ENCODE measurements at places on chromosomes 5 and 9.

- DNase-seq, result no peak
These were observed 19.1 kb upstream of the AK3 start for GRCh38 chr9:4760122-4760521.

DNA sequence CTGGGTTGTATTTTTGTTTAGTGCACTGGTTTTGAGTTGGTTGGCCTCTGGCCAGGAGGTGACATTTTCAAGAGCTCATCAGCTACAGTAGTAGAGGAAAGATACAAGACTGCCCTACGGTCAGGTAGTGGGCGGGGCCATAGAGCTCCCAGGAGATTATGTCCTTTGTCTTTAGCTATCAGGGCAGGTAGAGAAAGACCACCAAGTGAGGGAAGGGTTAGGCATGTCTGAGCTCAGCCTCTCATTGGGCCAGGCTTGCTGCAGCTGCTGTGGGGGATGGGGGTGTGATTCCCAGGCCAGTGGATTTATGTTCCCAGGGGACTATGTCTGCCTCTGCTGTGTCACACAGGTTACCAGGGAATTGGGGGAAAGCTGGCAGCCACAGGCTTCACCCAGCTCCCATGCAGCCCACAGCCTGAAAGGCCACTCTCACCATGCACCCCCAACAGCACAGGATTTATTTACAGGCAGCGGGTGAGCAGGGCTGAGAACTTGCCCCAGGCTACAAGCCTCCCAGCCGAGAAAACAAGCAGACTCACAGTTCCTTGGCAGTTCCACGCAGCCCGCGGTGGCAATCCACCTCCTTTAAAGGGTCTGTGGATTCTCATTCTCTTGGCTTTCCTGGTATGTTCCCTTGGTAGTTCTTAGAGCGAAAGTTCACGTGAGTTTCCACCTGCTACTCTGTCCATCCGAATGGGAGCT is 37.5 kb upstream of the BOD1 start:
- DNase-seq, result no peak

- DNase-seq, result no peak
These were observed 132.0 kb upstream of the RAI14 start for GRCh38 chr5:34524123-34524522.

DNA sequence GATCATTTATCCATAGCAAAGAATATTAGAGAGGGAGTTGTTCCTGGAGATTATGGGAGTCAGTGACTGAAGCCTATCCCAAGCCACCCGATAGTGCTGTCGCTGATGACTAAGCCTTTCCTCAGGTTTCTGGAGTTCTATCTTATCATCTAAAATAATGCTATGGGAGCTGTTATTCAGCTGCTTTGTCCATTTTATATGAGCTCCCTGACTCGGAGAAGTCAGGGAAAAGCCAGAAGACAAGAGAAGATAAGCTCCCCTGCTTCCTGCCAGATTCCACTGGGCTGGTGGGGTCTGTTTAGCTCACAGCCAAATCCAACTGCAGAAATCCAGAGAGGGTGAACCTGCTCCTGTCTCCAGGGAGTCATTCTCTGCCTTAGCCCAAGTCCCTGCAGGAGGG is 148.2 kb downstream of the DROSHA start:
- no peak for DNase-seq

DNA sequence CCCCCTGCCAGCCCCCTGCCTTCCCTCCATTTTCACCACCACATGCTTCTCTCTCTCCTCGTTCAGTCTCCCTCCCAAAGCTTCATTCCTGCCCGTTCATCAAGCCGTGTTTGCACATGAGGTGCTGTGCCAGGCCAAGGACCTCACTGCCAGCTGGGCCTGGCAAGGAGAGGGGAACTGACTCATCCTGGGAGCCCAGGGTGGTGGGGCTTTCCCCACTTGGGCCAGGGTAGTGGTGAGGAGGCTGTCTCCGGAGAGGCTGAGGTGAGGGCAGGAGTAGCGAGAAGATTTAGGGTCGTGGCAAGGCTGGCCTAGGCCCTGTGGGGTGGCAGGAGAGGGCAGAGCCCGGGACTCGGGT is 30.4 kb upstream of the NOTCH1 start:
- no peak for DNase-seq

DNA sequence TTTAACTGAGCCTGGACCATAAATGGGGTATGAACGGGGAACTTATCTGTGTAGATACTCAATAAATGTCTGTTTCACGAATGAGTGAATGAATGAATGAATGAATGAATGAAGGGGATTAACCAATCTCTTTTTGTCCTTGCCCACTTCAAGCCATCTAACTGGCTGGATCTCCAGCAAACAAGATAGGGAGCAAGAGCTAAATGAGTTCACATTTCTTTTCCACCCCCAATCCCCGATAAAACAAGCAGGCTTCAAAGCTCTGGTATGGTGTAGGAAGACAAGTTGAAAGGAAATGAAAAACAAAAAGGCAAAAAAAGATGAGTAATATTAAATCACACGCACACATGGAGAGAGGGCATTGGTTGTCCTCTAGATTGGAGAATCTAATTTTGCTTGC is 84.0 kb downstream of the CMYA5 start:
- no peak for DNase-seq

DNA sequence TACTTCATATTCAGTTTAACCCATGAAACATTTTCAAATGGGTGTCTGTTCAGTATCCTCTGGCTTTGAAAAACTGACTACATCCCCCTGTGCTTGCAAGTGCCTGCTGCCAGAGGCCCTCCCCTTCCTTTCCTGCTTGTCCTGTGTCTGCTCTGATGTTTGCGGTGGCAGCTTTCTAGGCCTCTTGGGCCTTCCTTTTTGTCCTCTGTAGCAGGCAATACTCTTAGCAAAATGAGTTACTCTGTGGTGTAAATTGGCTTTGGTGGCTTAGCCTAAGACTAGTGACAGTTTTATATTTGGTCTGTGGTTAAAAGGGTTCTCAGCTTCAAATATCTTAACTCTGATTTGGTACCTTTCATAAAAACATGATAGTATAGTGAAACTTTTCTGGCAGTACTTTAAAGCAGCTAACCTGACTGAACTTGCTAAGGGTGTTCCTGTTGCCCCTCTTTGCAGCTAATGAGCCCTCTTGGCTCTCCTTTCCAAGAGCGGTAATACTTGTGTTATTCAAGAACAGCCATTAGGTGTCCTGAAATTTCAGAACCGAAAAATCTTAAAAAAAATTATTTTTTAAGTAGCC is 76.6 kb downstream of the GOLM1 start:
- no peak for DNase-seq

DNA sequence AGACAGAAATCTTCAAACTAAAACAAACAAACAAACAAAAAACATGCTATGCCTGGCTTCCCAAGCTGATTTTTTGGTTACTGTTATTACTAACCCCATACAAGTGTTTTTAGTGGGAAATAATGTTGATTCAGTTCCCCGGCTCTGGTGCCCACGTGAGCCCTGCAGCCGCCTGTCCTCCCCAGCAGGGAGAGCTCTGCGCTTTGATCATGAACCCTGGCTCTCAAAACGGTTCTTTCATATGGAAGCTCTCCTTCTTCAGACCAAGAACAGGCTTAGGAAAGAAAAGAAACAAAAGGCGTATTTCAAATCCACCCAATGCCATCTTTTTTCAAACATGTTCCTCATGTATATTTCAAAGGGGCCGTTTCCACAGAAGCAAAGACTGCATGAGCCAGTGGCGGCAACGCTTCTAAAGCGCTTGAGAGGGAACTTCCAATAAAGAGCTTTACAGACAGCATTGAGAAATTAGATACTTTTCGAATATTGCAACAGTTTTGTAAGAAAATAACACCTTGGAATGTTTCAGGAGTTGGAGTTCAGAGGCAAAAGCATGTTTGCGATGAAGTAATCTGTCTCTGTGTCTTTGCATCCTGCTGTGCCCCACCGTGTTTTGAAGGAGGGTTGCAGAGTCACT is 74.8 kb downstream of the ICE1 start:
- peak; percentile 62 for DNase-seq

- no peak for DNase-seq
These were observed 471.1 kb upstream of the WWC1 start for GRCh38 chr5:167820101-167820990.

DNA sequence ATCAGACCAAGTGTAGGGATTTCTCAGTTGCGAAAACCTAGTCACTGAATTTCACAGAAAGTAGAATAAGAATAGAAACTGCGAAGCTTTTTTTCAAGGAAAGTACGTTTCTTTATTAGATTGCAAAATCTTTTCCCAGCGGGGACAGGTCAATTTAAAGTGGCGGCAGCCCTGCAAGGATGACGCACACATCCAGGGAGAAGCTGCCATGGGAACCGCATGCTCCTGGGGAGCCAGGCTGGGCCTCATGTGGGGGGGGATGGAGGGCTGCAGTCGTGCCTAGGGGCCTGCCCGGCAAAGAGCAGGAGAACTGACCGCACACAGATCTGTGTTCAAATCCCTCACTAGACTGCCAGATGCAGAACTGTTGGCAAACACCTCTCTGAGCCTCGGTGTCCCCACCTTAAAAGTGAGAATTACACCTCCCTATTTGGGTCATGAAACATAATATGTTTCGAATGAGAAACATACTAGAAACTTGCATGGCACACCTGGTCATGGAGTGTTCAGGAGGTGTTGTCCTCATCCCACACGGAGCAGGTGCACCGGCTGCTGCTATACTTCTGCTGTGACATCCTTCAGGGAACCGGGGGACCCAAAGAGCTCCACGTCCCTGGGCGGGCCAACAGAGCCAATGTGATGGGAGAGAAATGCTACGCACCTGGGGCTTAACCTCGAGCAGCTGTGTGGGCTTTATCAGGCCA is 127.8 kb upstream of the PHYKPL start:
- DNase-seq, result no peak

DNA sequence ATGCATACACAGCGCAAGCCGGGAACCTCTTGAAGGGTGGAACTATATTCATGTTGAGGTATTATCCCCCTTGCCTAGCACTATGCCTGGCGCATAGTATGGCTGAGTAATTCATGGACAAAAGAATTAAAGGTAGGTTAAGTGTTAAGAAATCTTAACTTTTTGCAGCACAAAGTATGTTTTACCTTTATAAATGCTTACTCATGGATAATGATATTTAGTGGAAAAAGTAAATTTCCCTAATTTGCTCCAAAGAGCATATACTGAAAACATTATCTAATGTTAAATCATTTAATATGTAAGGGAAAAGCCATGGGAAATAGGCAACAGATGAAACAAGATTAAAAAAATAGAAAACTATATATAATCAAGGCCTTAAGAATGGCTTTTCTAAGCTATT is 296.2 kb downstream of the PJA2 start:
- DNase-seq, result no peak

- DNase-seq, result no peak
These were observed 168.8 kb downstream of the GABBR2 start for GRCh38 chr9:98539954-98540353.

- DNase-seq, result no peak
These were observed 112.7 kb upstream of the TAS2R1 start for GRCh38 chr5:9742848-9743247.

GRCh38 chr5:57817001-57817453 is 334.4 kb upstream of the ACTBL2 start:
- DNase-seq, result no peak

GRCh38 chr5:67215519-67216471 is 19.2 kb upstream of the CD180 start:
- no peak for DNase-seq

DNA sequence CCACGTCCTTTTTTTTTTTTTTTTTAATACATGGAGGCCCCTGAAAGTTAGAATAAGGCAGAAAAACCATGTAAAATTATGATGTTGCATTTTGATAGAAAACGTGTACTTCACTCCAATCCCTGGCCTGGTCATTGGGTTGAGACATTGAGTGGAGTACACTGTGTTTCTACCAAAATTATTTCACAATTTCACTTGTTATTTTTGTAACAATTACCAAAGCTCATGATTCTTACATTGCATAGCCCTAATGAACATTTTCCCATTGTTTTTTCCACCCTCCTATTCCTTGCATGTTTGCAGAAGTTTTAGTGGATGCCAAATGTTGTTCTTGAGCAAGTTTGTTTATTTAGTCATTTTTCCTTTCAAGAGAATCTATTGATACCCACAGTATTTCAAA is 21.9 kb downstream of the MAMDC2 start:
- no peak for DNase-seq

DNA sequence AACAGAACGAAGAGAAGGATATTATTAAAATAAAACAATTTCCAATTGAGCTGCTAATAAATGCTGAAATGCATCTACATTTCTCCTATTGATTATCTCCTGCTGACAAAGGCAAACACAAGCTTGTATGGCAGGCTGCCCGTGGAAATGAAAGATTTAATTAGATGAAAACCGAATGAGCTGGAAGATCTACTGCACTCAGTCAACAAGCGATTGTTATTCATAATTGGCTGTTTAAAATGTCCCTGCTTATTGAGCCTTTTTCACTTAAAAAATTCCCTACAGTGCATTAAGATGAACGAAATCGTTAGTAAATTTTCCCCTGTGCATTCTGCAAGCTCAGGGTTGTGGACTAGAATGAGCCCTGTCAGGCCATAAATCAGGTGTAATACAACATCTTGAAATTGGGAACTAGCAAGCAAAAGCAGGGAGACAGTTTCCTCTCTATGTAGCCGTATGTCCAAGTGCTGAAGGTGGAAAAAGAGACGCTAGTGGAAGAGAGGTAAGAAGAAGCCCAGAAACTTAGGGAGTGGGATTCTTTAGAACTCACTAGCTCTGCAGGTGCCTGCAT is 28.5 kb upstream of the KIF4B start:
- no peak for DNase-seq

- DNase-seq, result no peak
These were observed 41.6 kb upstream of the ZNF300 start for GRCh38 chr5:150946351-150946905.

- no peak for DNase-seq
These were observed 47.9 kb upstream of the UNC5A start for GRCh38 chr5:176762489-176762888.

DNA sequence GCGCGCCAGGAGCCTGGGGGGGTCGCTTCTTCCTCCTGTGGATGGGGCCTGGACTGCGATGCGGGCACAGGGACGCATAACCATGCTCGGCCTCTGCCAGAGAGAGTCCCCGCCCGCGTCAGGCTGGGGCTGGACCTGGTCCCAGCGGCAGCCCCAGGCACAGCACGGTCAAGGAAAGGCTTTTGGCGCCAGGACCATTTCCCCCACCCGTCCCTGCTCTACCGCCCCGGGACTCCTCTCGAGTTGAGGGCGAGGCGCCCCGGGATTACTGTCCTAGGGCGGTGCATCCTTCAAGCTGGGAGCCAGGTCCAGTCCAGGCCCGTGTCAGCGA is 341 bp downstream of the MXD3 start:
- no peak for DNase-seq

DNA sequence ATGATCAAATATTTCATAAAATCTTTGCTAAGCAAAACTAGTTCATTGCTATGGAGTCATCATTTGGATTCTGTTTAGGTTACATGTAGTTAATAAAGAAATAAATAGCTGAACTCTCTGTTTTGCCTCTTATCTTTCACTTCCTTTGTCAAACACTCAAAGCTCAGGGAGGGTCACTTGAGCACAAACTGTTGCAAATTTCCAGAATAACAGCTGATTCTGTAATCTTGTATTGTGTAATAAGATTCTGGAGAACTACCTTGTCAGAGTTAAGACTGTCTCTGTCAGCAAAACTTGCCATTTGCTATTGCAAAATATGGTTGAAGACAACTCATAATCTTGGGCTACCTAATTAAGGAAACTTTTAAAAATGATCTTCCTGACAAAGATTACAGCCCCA is 182.0 kb upstream of the MOCS2 start:
- DNase-seq, result no peak

Data from NCI-H524 treated with DMSO at 0.1 percent for 48 hours (cell line).